ENCODE measurements at places on chromosomes 2 and 18.

DNA sequence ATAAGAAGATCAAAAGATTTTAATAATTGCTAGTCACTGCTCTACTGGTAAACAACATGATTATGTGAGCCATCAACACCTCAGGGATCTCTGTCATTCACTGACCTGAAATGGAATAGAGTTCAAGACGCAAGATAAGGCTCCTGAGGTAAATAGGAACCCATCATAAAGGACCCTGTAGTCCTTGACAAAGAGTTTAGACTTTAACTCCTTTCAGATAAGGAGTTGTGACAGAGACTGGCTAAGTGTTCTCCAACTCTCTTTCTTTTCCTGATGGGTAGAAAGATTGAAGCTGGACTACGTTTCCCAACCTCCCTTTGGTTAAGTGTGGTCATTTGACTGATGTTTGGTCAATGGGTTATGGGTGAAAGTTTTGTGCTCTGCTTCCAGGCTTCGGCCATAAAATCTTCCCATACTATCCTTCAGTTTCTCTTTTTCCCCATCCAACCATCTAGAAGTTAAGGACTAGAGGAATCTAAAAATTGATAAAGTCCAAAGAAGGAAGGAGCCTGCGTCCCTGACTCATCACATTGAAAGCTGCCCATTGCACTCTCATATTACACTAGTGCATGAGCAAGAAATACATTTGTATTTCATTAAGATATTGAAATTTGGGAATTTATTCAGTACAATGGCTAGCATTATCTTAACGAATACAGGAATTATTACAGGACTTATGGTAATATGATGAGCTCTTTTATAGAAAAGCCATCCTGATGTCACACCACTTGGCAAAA is 293.7 kb upstream of the ACVR2A start:
- DNase-seq: no peak

DNA sequence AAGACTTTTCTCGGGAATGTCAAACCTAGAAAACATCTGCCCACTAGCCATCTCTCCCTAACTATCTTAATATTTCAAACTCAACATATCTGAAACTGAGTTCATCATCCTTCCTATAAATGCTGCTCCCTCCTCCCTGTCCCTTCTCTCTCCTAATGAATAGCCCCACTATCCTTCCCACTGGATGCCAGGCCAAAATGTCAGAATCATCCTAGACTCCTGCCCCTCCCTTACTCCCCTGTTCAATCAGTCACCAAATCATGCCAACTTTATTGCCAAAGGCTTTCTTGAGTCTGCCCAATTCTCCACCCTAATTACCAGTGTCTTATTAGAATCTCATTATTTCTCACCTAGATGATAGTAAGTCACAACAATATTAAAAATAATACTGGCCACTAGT is 8.5 kb downstream of the EVA1A start:
- no peak for DNase-seq

GRCh38 chr18:58793361-58793760 is 71.3 kb upstream of the ZNF532 start:
- DNase-seq: no peak

DNA sequence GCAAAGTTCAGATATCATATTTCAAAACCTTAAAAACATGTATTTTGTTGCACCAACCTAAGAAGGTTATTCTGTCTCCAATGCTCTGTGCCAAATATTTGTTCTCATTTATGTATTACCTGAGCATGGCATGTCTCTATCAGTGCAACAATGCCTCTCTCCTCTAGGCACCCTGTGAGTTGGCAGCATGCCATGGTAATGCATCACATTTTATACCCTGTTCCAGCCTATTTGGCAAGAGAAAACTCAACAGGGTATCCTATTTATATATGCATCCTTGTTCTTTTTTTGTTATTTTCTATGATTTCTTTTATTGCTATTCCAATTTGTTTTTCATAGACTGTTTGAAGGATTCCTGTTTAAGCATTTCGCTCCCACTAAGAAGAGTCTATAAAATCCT is 126.3 kb upstream of the NRXN1 start:
- DNase-seq: no peak

- DNase-seq: no peak
These were observed 50.0 kb downstream of the ASAP2 start for GRCh38 chr2:9256570-9257043.

DNA sequence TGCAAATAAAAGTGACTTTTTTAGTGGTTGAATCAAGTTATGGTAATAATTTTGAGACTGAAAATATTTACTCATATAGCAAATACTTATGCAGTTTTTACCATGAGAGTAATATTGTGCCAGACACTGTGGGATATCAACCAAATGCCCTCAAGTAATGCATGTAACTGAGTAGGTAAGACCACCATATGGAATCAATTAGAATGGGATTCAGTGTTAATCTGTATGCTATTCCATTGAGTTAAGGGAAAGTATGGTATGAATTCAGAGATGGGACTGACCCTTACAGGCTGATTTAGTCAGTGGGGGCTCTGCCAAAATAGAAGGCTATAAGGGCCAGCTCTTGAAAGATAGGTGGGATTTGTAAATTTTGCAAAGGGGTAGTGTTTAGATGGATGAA is 131.6 kb downstream of the CCDC85A start:
- no peak for DNase-seq

DNA sequence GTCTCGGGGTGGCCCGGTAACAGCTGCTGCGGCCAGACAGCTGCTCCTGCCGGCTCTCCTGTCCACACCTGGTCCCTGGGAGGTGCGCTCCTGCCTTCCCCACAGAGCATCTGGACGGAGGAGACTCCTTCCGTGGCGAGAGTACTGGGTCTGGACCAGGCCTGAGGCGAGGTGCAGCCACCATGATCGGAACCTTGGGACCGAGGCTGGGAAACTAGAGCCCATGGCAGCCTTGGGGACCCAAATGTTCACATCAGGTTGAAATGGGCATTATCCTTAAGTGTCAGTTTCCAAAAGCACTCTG is 628 bp downstream of the GIGYF2 start:
- DNase-seq: peak; percentile 7

DNA sequence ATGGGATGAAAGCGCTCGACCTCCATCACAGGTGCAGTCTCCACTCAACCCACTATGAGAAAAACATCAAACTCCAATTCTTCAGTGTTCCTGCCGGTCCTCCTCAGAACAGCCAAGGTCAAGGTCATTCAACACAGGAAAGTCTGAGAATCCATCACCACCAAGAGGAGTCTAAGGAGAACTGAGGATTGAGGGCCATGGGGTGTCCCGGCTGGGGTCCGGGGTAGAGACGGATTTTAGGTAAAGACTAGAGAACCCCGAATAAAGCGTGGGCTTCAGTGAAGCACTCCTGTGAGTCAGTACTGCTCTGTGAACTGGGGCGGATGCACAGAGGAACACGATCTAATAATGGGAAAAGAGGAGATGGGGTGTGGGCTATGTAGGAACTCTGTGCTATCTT is 41.8 kb downstream of the PTGR3 start:
- DNase-seq: no peak

DNA sequence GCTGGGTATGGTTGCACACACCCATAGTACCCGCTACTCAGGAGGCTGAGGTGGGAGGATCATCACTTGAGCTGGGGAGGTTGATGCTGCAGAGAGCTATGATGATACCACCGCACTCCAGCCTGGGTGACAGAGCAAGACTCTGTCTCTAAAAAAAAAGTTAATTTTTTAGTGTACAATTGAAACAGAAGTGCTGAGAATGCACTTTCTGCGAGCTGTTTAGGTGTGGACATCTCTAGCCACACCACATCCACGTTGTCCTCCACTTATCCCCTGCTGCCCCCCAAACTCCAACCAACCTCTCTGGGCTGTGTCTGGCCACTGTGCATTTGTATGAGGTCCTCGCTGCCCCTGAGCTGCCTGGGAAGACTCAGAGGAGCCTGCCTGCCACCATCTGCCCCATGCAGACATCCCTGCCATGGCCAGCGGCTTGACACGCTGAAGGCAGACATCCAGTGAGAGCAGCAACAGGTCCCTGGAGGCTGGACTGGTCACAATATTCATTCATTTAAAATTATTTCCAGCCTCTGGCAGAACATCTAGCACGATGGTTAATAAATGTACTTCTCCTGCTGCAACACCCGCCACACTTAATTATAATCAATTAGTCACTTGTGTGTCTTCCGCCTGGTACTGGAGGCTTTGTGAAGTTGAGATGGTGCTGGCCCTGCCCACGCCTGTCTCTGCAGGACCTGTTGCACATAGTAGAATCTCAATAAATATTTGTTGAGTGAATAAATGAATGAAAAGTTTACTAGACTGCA is 3.7 kb upstream of the AFF3 start:
- no peak for DNase-seq

DNA sequence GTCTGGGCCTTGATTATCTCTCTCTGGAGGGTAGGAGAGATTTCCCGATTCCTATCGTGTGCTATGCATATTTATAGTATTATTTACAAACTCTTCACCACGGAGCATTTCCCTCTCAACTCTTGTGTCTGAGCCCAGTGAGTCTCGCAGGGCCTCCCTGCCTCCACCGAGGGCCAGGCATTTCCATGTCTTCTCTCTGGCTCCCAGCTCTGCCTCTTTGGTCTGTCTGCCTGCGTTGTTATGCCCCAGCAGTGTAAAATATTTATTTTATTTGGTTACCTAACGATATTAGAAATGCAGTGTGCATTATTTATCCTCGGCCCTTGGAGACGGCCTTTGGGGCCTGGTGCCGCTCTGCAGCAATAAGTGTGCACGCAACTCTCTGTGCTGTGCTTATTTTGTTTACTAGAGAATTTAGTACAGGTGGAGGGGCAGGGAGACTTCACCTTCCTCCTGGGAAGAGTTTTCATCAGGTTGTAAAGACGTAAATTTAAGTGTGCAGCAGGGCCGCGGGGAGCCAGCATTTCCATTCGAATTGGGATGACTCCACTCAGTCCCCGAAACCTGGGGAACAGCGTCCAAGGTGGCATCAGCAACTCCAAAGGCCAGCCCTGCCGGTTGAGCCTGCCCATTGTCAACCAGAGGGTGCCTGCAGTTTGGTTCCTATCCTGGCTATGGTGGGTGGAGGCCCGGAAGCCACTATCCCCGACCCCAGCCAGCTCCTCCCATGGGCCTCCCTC is 100.2 kb downstream of the PTGR3 start:
- DNase-seq: no peak

- no peak for DNase-seq
These were observed 719.9 kb downstream of the ADCYAP1 start for GRCh38 chr18:1624612-1625011.

DNA sequence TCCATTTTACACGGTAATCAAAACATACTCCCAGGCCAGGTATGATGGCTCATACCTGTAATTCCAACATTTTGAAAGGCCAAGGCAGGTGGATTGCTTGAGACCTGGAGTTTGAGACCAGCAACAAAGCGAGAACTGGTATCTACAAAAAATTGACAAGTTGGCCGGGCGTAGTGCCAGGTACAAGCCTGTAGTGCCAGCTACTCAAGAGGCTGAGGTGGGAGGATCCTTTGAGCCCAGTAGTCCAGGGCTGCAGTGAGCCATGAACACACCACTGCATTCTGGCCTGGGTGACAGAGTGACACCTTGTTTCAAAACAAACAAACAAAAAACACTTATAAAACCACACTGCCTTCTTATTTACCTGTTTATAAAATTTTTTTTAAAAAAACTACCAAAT is 80.8 kb downstream of the GAREM1 start:
- no peak for DNase-seq

DNA sequence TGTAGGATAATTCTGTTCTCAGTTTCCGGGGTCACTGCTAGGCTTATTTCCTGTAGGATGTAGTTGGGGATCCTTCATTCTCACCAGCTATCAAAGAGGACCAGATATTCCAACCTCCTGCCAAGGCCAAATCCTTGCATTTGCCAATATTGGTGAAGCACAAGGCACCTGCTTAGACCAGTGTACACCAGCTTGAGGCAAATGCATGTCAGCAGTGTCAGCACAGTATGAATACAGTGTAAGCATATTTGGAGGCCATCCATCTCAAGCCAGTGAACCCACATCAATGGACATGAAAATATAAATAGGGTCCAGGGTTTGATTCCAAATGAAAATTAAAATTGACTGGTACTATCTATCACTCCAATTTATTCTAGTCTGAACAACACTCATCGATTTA is 88.0 kb upstream of the MAPRE2 start:
- no peak for DNase-seq

DNA sequence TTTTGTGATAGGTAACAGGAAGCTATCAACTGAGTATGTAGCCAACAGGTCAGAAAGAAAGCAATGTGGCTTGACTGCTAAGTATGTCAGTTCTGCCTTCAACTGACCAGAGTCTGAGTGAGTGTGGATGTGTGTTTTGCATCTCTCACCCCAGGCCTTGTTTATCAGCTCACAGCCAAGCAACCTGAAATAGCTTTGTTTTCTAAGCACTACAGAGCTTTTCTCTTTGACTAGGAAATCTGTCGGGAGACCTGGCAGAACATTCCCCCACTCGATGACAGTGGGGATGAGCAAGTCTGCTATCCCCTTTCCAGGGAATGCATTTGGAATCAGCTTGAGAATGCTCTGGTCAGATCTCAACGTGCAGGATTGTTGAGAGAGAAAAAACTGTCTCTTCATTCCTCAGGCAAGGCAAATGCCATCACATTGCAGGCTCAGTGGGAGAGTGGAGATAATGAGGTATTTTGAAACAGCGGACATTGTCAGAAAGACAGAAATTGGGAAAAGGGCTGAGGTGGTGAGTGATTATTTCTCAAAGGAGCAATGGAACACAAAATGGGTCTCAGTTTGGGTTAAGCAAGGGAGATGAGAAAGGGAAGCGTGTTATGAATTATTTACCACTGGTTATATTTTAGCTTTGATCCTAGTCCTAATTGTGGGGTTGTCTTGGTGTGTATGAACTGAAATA is 233.8 kb upstream of the PIK3C3 start:
- DNase-seq: no peak

GRCh38 chr2:225207043-225207442 is 164.8 kb upstream of the DOCK10 start:
- DNase-seq: no peak

DNA sequence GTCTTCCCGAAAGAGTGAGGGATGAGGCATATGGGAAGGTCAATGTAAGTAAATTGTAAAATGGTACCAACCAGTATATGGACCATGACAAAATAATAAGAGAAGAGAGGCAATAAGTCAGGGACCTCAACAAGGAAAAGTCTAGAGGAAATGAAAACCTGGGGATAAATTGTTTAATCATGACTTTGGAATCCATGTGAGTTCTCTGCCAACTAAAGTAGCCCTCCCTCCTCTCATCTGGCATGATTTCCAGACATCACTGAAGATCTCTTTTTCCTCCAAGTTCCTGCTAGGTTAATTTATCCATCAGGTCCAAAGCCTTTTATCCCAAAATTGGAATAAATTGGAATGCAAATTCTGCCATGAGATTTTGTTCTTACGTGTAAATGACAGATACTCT is 417.9 kb downstream of the NRXN1 start:
- DNase-seq: no peak
